ENCODE measurements at places on chromosomes 6 and 20. TPM values are rescaled to one million over a fixed set of nuclear protein-coding genes. Genes with fewer than 3 reads are reported as not detected.

Gene AHCY
- 194 TPM for total RNA-seq

Gene LY86
- total RNA-seq, result not detected

Gene ABHD16B
- not detected for total RNA-seq

Gene POM121L2
- total RNA-seq, result not detected

Gene EYA2
- 0.24 TPM for total RNA-seq

Gene CYP24A1
- 2.1 TPM for total RNA-seq

Gene TOX2
- 50.7 TPM for total RNA-seq

Gene SLC52A3
- not detected for total RNA-seq

Measured in epithelial cell of alveolus of lung (primary cell).